ENCODE measurements at places on chromosomes 16 and 17.

DNA sequence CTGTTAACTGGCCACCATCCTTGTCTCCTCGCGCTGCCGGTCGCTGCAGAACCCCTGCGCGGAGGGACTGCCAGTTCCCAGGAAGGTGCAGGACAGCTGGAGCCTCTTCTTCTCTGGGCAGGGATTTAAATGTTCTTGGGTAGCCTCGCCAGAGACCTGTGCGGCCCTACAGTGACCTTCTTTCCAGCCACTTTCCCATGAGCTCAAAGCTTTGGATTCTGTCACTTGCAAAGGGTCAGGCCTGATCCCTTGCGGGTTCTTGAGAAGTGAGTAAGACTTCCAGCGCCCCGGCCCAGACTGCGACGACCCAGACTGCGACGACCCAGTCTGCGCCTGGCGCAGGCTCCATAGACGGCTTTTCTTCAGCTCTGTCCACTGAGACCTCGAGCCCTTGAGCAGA, 1.4 kb upstream of the SLFN5 start:
- DNase-seq = no peak

GRCh38 chr16:84055366-84055765, 12.8 kb upstream of the SLC38A8 start:
- DNase-seq = no peak

GRCh38 chr17:958712-959451, 20.7 kb downstream of the NXN start:
- DNase-seq = no peak

DNA sequence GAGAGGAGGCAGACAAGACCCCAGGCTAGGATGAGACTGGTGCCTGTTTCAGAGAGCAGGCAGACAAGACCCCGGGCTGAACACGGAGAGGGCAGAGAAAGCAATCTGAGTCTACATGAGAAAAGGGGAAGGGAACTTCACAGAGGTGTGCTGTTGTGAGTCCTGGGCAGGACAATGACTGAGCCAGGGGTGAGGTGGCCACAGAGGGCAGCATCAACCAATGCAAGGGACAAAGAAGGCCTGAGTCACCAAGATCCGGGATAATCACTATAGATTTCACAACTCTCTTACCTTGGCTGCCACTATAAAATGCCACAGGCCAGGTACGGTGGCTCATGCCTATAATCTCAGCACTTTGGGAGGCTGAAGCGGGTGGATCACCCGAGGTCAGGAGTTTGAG, 89.0 kb downstream of the SLC39A11 start:
- DNase-seq = no peak

DNA sequence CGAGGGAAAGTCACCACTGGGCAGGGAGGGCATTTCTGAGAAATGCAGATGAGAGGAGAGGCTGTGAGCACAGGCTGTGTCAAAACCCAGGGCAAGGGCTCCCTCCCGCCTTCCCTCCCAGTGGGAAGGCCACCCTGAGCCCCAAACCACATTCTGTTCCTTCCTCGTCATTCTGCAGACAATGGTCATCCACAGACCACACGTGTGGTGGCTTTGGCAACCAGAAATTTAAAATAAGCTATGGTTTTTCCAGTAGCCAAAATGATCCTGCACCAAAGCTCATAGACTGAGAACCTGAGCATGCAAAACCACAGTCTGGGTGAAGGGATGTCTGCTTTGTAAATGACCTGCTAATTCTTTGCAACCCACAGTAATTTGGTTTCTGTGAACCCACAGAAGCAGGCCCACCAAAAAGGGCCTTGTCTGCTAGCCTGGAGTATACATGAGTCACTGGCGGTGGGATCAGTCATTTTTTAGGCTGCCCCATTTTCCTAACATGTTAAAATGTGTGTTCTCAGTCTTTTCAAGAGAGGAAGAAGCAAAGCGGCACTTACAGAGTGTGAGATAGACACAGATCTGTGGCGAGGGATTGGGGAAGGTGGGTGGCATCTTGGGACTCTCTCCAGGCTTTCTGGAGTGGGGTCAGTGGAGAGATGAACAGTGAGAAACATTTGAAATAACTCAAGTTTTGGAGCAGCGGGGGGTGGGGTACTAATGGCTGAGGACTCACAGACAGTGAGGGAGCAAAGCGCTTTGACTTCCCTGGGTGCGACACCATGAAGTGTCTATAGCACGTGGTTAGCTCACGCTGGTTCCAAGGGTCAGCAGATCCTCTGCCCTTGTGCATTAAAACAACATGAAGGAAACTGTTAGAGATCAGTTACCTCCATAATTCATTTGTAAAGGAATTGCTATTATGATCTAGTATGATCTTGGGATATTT, 20.5 kb downstream of the GRB7 start:
- DNase-seq = no peak

All from iris pigment epithelial cell (primary cell).